Lung (tissue), 17 donors: ENCODE measurements at places on chromosomes 13 and 19. TPM values are rescaled to one million over a fixed set of nuclear protein-coding genes. Genes with fewer than 3 reads are reported as not detected.

The PSPN gene
- 1.5 TPM for total RNA-seq

The ISOC2 gene
- 34.9 TPM for total RNA-seq

The CBARP gene
- 0.83 TPM for total RNA-seq

The CEACAM8 gene
- 1.2 TPM for total RNA-seq

The LRG1 gene
- total RNA-seq, result 14.4 TPM

The PROSER1 gene
- 31.7 TPM for total RNA-seq

The TMPRSS9 gene
- 0.09 TPM for total RNA-seq

The ZNF653 gene
- total RNA-seq, result 5.4 TPM

The IL4I1 gene
- 3.7 TPM for total RNA-seq

The LYPD3 gene
- 0.28 TPM for total RNA-seq

The BICRA gene
- total RNA-seq, result 16.1 TPM

The ACTMAP gene
- total RNA-seq, result 5.3 TPM

The CGB3 gene
- not detected for total RNA-seq

The PRPF31 gene
- total RNA-seq, result 54.0 TPM

The IRGQ gene
- 23.7 TPM for total RNA-seq

The PLVAP gene
- total RNA-seq, result 29.1 TPM

The VASP gene
- total RNA-seq, result 211 TPM

The ZNF540 gene
- total RNA-seq, result 2.3 TPM

The LPAR6 gene
- total RNA-seq, result 49.0 TPM

The CACNG6 gene
- total RNA-seq, result 8.6 TPM

The KLK6 gene
- total RNA-seq, result not detected

The PRTN3 gene
- 23.3 TPM for total RNA-seq

The ZNF550 gene
- 8.4 TPM for total RNA-seq

The TUBB4A gene
- total RNA-seq, result 2.1 TPM
